ENCODE measurements at places on chromosomes 12 and 14.

GRCh38 chr12:90163975-90164374 is 455.3 kb upstream of the ATP2B1 start:
- DNase-seq: no peak

GRCh38 chr14:95891742-95892141 is 15.1 kb downstream of the TUNAR start:
- no peak for DNase-seq

- DNase-seq: no peak
Observed at GRCh38 chr14:60164404-60164711, 840 bp downstream of the DHRS7 start.

DNA sequence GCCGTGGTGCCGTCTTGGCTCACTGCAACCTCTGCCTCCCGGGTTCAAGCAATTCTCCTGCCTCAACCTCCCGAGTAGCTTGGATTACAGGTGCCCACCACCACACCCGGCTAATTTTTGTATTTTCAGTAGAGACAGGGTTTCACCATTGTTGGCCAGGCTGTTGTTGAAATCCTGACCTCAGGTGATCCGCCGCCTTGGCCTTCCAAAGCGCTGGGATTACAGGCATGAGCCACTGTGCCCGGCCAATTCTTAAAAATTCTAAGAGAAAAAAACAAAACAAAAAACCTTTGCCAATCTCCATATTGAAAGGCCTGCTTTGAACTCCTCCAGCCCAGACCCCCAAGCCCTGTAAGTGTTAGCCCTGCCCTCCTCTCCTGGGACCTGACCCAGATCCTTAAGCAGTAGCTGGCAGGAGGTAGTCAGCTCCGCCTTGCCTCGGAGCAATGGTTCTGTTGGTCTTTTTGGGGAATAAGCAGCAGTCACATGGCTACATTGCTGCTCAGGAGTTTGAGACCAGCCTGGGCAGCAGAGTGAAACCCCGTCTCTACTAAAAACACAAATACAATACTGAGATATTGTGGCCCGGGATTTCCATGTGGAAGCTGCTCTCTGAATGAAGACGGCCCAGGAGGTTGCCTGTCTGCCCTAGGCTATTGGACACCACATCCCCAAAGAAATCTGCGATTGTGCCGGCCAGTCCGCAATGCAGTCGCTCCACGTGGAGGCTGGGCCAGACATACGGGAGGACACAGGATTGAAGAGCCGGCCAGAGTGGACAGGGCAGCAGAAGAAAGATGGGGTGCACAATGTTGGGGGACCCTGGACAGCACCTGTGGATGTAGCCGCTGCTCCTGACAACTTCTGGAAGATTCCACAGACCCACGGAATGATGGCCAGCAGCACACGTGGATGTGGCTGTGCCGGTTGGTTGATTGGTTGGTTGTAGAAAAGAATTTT is 28.8 kb upstream of the BEGAIN start:
- DNase-seq: no peak

DNA sequence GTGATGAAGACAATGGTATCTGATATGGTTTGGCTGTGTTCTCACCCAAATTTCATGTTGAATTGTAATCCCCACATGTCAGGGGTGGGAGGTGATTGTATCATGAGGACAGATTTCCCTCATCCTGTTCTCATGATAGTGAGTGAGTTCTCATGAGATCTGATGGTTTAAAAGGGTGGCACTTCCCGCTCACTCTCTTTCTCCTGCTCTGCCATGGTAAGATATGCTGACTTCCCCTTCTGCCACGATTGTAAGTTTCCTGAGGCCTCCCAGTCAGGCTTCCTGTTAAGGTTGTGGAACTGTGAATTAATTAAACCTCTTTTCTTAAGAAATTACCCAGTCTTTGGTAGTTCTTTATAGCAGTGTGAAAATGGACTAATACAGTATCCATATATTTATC is 25.6 kb upstream of the PTHLH start:
- no peak for DNase-seq

- peak; percentile 52 for DNase-seq
Observed at GRCh38 chr12:116539905-116540482, 19.2 kb upstream of the MAP1LC3B2 start.

DNA sequence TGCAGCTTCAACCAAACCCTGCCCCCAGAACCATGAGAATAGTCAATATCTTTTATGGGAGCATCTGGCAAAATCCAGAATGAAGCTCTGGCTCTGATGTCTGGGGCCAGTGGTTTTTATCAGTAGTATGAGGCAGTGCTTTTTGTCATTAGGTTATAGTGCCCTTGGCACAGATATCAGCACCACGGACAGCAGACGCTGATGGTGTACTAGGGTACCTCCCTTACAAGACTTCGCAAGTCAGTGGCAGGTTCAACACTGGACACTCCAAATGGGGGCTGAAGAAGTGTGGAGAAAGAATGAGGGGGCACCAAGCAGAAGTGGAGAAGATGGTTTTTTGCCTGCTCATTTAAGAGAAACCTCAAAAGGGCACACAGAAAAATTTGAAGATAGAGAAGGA is 68.2 kb upstream of the E2F7 start:
- no peak for DNase-seq

GRCh38 chr14:92383805-92384204 is 60.8 kb downstream of the SLC24A4 start:
- DNase-seq: no peak

DNA sequence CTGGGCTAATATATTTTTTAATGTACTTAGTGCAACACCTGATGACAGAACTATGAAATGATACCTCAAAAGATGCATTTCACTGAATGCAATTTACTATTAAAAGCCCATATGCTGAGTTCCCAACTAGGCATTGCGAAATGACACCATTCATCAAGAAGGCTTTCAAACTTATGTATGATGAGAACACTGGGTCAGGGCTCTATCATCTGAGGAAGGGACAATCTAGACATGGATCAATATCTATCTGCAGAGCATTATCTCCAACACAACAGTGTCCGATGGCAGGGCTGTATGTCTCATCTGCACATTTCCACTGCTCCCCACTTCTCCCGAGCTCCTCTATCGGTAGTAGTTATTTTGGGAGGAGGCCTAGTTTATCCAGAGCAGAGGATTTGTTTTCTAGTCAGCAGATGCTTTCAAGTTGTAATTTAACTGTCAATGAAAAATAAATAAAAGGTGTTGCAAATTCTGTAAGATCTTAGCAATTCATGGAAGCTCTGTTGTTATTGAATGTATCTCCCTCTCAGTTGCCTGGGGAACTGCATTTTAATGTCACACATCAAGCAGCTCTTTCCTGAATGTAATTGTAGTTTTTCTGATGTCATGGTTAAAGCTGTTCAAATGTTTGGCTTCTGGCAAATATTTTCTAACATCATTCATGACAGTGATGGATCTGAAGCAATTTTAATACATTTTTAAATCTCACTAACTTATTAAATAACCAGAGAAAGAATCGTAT is 7.4 kb upstream of the GCH1 start:
- no peak for DNase-seq

GRCh38 chr12:19490908-19491307 is 51.6 kb downstream of the AEBP2 start:
- DNase-seq: no peak

- no peak for DNase-seq
Observed at GRCh38 chr12:59431266-59431665, 164.6 kb upstream of the SLC16A7 start.

DNA sequence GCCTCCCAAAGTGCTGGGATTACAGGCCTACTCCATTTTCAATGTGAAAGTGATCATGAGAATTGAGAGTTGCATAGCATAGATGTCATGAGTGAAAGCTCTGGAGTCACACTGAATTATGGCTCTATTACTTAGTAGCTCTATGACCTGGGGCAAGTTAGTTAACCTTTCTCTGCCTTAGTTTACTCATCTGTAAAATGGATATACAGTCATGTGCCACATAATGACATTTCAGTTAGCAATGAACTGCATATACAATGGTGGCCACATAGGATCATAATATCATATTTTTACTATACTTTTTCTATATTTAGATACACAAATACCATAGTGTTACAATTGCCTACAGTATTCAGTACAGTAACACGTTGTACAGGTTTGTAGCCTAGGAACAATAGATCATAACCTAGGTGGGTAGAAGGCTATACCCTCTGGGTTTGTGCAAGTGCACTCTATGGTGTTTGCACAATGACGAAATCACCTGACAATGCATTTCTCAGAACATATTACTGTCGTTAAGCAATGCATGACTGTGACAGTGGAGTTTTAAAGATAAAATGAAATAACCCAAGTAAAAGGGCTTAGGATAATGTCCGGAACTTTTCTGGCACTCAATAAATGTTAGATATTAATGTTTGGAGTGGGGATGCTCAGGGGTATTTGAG is 53.1 kb downstream of the ZFYVE26 start:
- no peak for DNase-seq

- no peak for DNase-seq
Observed at GRCh38 chr14:33210311-33210710, 271.6 kb downstream of the NPAS3 start.

DNA sequence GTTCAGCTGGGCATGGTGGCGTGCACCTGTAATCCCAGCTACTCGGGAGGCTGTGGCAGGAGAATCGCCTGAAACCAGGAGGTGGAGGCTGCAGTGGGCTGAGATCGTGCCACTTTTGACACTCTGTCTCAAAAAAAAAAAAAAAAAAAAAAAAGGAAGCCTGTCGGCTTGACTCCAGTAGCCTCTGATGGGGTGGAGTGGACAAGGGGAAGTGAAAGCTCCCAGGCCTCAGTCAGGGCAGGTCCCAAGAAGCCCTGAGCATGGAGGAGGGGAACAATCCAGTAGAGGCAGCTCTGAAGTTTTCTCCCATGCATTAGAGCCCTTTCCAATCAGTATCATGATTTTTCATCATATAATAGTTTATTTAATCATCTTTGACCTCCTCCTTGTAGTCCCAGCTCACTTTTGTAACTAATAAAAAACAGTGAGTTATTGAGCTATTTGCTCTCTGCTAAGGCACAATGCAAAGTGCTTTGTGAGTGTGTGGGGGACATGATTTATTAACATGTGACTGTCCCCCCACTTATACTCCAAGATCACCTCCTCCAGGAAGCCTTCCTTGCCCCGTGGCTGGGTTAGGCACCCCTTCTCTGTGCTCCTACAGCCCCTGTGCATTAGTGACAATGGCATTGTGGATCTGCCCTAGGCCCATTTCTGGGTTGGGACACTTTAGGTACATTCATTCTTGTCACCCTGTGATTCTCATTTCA is 4.7 kb upstream of the SSH1 start:
- DNase-seq: no peak

DNA sequence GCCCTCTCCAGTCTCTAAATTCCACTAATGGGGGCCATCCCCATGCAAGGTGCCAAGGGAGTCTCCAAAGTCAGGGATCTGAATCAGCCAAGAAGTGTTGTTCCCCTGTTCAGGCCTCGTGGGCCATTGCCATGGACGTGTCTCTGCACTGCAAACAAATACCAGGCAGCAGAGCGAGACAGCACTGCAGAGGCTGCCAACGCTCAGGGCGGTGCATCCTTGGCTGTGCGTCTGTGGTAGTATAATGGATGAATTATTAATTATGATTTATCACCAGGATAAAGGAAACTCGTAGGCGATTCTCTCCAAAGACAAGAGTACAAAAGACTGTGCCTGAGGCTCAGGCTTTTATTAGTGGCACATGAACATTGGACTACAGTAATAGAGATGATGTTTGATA is 122.3 kb upstream of the NTF3 start:
- no peak for DNase-seq

DNA sequence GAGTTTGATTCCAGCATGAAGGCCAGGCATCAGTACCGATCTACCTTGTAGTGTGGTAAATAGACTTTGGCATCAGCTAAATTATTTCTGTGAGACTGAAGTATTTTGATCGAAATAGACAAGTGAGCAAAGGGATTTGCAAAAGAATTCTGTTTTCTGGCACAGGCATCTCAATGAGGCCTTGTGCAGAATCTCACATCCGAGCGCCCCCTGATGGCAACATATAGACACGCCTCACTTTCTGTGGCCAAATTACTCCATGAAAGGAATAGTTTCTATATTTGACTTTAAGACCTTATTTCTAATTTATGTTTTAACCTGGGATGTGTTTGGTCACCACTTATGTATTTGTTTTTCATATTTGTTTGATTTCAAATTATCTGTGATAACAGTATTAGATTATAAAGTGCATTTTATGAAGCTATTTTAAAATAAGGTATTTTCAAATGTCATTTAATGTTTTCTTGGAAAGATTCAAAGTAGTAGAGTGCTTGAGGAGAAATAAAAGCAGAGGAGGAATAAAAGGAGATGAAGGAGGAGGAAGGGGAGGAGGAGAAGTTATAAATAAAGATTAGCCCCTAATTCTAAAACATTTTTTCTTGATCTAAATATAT is 731.9 kb downstream of the NRXN3 start:
- DNase-seq: peak; percentile 1

DNA sequence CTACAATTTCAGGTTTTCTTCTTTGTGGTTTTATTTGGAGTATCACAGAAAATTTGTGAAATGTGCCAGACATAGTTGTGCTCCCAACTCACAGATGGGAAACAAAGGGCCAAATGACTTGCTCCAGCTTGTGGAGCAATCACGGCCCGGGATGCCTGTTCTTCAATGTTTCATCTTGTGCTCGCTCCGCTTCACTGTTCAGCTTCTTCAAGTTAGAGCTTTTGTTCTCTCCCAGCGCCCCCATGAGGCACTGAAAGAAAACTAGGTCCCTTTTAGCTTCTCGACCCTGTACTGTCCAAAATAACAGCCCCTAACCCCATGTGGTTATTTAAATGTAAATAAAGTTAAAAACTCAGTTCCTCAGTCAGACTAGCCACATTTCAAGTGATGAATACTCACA is 187.9 kb upstream of the STXBP6 start:
- no peak for DNase-seq
